ENCODE measurements at places on chromosomes 7 and 10. TPM values are rescaled to one million over a fixed set of nuclear protein-coding genes. Genes with fewer than 3 reads are reported as not detected.

GRCh38 chr7:98907570-98907969 lies 29.2 kb downstream of the TRRAP start:
- no peak for DNase-seq
- no peaks in the 10 kb centered on the region for H3K27me3 ChIP-seq
- H3K36me3 ChIP-seq = peaks cover 2% of the 10 kb centered on the region
- no peak overlapping the region for H3K4me3 ChIP-seq
- H3K27ac ChIP-seq = no peak overlapping the region

GRCh38 chr7:44536090-44536489 lies 5.0 kb downstream of the NPC1L1 start:
- no peaks in the 10 kb centered on the region for H3K27me3 ChIP-seq
- H3K27ac ChIP-seq = no peak overlapping the region
- no peak overlapping the region for H3K4me3 ChIP-seq
- H3K36me3 ChIP-seq = no peaks in the 10 kb centered on the region

DNA sequence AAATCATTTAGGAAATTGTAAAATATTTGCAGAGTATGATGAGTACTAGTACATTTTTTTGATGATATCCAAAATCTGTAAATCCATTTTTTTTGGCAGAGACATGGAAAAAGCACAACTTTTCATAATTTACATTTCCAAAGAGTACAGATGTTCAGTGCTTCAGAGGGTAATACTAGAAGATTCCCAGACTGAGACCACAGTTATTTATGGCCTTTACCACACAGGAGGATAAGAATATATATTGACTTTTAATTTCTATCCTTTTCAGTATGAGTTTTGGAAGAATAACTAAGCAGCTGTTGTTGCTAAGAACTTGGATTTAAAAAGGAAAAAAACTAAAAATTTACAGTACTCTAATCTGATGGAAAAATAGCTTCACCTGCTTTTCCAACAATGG lies 61.9 kb downstream of the HGF start:
- no peaks in the 10 kb centered on the region for H3K27me3 ChIP-seq
- no peak overlapping the region for H3K27ac ChIP-seq
- no peak overlapping the region for H3K4me3 ChIP-seq
- no peaks in the 10 kb centered on the region for H3K36me3 ChIP-seq

DNA sequence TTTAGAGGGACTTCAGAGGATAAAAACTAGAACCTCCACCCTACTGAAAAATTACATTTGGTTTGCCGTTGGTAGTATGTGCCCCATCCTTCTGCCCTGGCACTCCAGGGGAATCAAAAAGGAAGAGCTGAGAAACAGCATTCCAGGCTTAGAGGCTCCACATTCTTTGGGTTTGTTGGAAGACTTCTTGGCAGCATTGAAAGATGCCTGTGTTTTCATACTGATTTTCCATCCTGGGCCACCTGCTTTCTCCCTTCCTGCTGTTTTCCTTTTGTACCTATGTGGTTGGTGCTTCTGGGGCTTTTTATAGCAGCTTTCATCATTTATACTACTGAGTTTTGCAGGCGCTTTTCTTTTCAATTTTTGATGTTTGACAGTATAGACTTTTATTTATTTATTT lies 61.7 kb downstream of the AUTS2 start:
- H3K27ac ChIP-seq = no peak overlapping the region
- H3K36me3 ChIP-seq = no peaks in the 10 kb centered on the region
- H3K27me3 ChIP-seq = no peaks in the 10 kb centered on the region

GRCh38 chr7:78179827-78180477 lies 381.4 kb downstream of the PHTF2 start:
- H3K4me3 ChIP-seq = no peak overlapping the region
- H3K27me3 ChIP-seq = no peaks in the 10 kb centered on the region
- DNase-seq = no peak
- no peaks in the 10 kb centered on the region for H3K4me1 ChIP-seq

DNA sequence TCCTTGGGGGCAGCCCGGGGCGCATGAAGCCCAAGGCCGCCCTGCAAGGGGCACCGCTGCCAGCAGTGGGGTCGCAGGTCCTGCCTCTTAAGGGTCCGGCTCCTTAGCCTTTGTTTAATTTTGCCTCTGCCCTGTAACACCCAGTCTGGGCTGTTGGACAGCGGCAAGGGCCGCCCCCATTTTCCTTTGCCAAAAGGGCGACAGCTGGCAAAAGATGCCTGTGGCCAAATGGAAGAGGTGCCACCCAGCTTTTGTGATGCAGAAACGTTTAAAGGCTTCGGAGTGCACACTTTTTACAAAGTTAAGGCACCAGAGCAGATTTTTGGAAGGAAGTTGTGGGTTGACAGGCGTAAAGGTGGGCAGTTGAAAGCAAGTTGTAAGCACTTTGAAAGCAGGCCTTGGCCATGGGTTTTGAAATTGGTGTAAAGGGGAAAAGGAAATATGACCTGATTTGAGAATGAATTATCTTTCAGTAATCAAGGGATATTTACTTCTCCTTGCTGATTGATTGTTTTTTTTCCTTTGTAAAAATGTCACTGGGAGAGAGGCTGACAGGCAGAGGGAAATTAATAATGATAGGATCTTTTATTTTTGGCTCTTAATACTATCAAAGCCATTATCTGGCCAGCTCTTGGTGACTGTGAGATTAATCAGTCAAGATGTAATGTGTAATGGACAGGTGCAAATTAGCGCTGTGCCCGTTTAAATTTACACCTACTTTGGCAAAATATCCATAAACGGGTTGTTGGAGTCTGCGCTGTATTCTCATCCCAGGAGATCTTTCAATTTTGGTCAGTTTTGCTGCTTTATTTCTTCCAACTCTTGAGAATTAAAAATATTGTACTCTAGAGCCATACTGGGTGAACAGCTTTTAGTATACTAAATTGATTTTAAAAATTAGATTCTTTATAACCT lies 1.2 kb downstream of the CASD1 start:
- no peaks in the 10 kb centered on the region for H3K27me3 ChIP-seq
- H3K36me3 ChIP-seq = no peaks in the 10 kb centered on the region
- H3K27ac ChIP-seq = peak overlapping the region; percentile 95
- DNase-seq = no peak

GRCh38 chr10:83346266-83346910 lies 792.9 kb upstream of the GHITM start:
- H3K4me1 ChIP-seq = no peaks in the 10 kb centered on the region
- no peak overlapping the region for H3K27ac ChIP-seq
- no peak overlapping the region for H3K4me3 ChIP-seq
- no peaks in the 10 kb centered on the region for H3K27me3 ChIP-seq

DNA sequence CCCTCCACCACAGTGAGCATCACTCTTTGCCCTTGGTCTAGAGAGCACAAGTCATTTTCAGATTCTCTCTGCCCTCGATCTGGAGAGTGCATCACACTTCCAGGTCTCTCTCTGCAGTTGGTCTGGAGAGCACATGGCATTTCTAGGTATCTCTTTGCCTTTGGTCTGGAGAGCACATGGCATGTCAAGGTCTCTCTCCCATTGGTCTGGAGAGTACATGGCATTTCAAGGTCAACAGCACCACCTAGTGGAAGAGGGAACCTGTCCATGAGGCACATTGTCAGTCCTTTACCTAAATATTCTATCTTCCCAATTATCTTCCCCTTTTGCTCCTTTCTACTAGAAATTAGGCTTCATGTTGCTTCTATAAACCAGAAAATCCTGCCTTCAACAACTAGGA lies 1139.4 kb downstream of the XPNPEP1 start:
- no peaks in the 10 kb centered on the region for H3K4me1 ChIP-seq
- H3K4me3 ChIP-seq = no peak overlapping the region
- H3K27ac ChIP-seq = no peak overlapping the region

- DNase-seq = no peak
- no peak overlapping the region for H3K4me3 ChIP-seq
- no peaks in the 10 kb centered on the region for H3K36me3 ChIP-seq
Measured at GRCh38 chr10:110052916-110053315, 45.1 kb downstream of the ADD3 start.

DNA sequence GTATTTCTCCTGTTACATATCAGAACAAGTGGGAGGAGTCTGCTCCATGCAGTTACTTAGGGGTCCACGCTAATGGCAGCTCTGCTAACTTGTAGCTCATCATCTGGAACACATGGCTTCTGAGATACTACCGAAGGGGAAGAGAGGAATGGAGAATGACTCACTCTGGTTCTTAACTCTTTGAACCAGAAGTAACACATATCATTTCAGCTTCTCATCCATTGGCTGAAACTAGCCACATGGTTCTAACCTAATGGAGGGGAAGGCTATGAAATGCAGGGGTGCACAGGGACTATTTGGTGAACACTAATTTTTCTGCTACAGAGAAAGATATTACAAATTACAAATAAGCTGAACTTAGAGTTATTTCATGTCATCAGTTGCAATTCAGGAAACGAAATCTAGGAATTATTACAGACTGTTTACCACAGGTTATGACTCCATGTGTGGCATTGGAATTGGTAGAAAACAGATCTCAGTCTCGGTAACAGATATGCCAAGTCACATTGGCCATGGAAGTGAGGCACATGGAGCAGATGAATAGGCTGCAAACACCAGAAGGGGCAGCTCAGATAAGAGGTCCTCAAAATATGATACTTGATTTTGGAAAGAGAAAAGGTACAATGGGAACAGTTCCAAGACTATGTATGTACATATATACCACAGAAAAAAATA lies 9.4 kb upstream of the KAT6B start:
- no peak overlapping the region for H3K4me3 ChIP-seq
- no peaks in the 10 kb centered on the region for H3K36me3 ChIP-seq
- no peaks in the 10 kb centered on the region for H3K27me3 ChIP-seq

DNA sequence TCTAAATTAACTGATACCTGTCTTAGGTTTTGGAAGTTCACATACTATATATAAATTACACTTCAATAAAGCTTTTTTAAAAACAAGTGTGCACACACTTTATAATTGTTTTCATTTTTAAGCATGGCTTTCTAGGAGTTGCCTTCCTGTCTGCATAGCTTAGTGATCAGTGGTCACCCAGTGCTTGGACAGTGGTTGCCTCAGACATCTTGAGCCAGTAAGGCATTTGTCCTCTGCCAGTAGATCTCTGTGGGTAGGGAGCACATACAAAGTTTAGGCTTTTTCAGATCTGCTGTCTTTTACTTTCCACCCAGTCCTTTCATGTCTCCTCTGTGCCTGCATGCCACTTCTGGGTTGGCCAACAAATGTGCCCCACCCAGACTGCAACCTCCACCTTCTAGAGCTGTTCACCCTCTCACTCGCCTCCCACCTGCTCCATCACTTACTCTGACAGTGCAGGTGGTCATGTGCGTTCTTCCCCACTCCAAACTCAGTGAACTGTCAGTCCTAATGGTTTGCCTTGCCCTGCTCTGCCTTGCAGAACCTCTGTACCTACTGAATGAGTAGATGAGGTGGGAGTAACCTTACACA lies 31.7 kb downstream of the TPST1 start:
- H3K36me3 ChIP-seq = no peaks in the 10 kb centered on the region
- H3K27ac ChIP-seq = no peak overlapping the region
- no peaks in the 10 kb centered on the region for H3K27me3 ChIP-seq
- no peak for DNase-seq
- H3K4me3 ChIP-seq = no peak overlapping the region
- peaks cover 7% of the 10 kb centered on the region for H3K4me1 ChIP-seq

- no peaks in the 10 kb centered on the region for H3K36me3 ChIP-seq
- no peaks in the 10 kb centered on the region for H3K27me3 ChIP-seq
- no peak for DNase-seq
- no peak overlapping the region for H3K27ac ChIP-seq
Measured at GRCh38 chr10:11891776-11892486, 68.8 kb downstream of the PROSER2 start.

- no peak overlapping the region for H3K27ac ChIP-seq
- no peak for DNase-seq
- no peaks in the 10 kb centered on the region for H3K36me3 ChIP-seq
- no peaks in the 10 kb centered on the region for H3K4me1 ChIP-seq
- no peaks in the 10 kb centered on the region for H3K27me3 ChIP-seq
Measured at GRCh38 chr7:45241339-45242109, 83.9 kb downstream of the RAMP3 start.

DNA sequence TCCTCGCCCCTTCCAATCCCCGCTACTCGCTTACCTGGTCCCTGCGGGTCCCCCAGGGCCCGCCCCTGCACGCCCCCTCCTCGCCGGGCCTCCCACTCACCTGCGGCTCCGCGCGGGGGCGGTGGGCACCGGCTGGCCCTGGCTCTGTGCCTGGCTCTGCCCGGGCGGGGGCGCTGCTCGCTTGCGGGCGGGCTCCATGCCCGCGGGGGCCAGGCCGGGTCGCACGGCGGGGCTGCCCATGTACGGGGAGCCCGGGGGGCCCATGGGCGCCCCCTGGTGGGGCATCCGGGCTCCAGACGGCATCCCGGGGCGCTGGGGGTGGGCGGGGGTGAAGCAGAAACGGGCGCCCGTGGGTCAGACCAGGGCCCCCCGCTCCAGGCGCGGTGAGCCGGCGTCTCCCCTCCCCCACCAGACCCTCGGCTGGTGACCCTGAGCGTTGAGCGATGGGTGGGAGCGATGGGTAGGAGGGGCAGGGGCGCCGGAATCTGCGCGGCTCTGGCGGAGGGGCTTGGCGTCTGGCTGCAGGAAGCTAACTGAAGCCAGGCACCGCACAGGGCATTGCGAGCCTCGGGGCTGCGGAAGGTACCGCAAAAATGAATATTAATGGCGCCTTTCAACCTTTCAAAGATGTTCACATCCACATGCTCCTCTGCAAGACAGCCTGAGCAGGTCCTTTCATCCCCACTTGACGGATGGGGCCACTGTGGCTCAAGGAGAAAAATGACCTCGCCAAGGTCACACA lies 3.0 kb downstream of the SMARCD3 start:
- DNase-seq = no peak
- peak overlapping the region; percentile 10 for H3K4me3 ChIP-seq
- H3K27me3 ChIP-seq = no peaks in the 10 kb centered on the region
- peaks cover 19% of the 10 kb centered on the region for H3K36me3 ChIP-seq
- peaks cover 48% of the 10 kb centered on the region for H3K4me1 ChIP-seq

- H3K27ac ChIP-seq = no peak overlapping the region
- no peaks in the 10 kb centered on the region for H3K36me3 ChIP-seq
- no peak for DNase-seq
- H3K27me3 ChIP-seq = no peaks in the 10 kb centered on the region
- H3K4me3 ChIP-seq = no peak overlapping the region
Measured at GRCh38 chr10:130547368-130547767, 411.2 kb downstream of the GLRX3 start.

- H3K36me3 ChIP-seq = no peaks in the 10 kb centered on the region
- no peaks in the 10 kb centered on the region for H3K27me3 ChIP-seq
- no peak for DNase-seq
Measured at GRCh38 chr7:133575726-133576440, 323.0 kb downstream of the EXOC4 start.

GRCh38 chr10:20745556-20746375 lies 151.3 kb downstream of the NEBL start:
- DNase-seq = no peak
- H3K36me3 ChIP-seq = no peaks in the 10 kb centered on the region
- no peaks in the 10 kb centered on the region for H3K27me3 ChIP-seq
- no peak overlapping the region for H3K4me3 ChIP-seq
- H3K4me1 ChIP-seq = no peaks in the 10 kb centered on the region

The PTPN20 gene
- total RNA-seq = 1.8 TPM

The TAS2R5 gene
- 9.0 TPM for total RNA-seq

The PHKG1 gene
- total RNA-seq = 1.3 TPM

The VPS41 gene
- 31.2 TPM for total RNA-seq

The PRRT4 gene
- total RNA-seq = 4.4 TPM

The FAM25A gene
- total RNA-seq = not detected

The TDRD1 gene
- total RNA-seq = under 0.01 TPM

The STRIP2 gene
- total RNA-seq = 0.39 TPM

The UPK3B gene
- 2.1 TPM for total RNA-seq

The CALN1 gene
- total RNA-seq = under 0.01 TPM
